ENCODE measurements at places on chromosomes 7 and 10.

- no peak for DNase-seq
Observed at GRCh38 chr7:105245398-105246114, 143.2 kb downstream of the SRPK2 start.

DNA sequence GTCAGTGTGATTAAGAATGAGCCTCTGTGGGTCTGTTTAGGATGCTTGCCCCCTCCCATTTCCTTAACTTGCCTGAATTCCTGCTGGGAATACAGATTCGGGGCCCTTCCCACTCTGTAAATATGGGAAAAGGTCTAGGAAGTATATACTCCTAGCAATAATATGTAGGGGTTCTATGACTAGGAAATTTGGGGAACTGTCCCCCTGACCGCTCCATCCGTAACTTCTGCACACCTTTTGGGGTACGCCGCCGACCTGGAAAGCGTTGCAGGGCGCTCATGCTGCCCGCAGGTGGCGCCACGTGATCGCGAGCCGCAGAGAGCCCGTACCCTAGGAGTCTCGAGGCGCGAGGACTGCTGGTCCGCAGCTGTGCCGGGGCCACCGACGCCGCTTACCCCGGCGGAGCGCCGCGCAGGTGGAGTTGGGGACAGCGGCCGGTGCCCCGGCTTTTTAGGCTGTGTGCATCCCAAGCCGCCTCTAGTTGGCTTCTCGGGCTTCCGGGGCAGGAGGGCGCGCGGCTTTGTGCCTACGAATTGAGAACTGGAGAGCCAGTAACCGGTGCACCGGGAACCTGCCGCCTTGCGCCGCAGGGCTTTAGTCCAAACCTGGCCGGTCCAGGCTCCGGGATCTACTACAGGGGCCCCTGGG, 656 bp upstream of the CNNM2 start:
- peak; percentile 53 for DNase-seq

- DNase-seq: no peak
Observed at GRCh38 chr10:17181751-17182150, 19.7 kb downstream of the TRDMT1 start.

- DNase-seq: no peak
Observed at GRCh38 chr7:41955451-41955850, 252.6 kb upstream of the INHBA start.

- no peak for DNase-seq
Observed at GRCh38 chr10:113425541-113425951, 127.3 kb upstream of the HABP2 start.

- DNase-seq: no peak
Observed at GRCh38 chr10:51892965-51893658, 193.7 kb upstream of the CSTF2T start.

DNA sequence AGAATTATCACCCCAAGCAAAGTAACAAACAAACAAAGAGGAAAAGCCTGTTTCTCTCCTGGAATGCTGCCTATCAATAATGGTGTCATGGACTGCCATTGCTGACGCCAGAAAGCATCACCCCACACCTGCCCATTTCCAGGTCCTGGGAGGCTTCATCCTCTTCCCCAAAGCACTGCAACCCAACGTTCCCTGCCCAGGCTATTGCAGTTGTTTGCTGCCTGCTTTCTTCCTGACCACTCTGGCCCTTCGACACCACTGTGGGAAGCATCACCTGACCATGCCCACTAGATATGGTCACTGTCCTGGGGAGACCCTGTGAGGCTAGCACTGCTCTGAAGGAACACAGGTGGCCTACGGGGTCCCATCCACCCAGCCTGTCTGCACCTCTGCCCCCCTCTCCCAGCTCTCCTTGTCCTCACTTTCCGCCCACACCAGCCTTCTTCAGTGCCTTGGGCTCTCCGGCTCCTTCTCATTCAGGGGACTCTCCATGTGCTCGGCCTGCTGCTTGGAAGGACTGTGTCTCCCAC, 439.6 kb downstream of the GLRX3 start:
- no peak for DNase-seq

GRCh38 chr7:158963771-158964241, 107.4 kb downstream of the DYNC2I1 start:
- DNase-seq: no peak

DNA sequence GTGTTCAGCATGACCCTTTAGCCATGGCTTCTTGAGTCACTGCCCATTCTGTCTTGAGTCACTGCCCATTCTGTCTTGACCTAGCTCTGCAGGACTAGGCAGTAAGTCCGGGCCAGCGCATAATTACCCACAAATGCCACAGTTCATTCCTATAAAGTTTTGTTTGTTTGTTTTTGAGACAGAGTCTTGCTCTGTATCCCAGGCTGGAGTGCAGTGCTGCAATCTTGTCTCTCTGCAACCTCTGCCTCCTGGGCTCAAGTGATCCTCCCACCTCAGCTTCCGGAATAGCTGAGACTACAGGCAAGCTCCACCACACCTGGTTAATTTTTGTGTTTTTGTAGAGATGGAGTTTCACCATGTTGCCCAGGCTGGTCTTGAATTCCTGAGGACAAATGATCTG, 32.7 kb upstream of the TARP start:
- no peak for DNase-seq

DNA sequence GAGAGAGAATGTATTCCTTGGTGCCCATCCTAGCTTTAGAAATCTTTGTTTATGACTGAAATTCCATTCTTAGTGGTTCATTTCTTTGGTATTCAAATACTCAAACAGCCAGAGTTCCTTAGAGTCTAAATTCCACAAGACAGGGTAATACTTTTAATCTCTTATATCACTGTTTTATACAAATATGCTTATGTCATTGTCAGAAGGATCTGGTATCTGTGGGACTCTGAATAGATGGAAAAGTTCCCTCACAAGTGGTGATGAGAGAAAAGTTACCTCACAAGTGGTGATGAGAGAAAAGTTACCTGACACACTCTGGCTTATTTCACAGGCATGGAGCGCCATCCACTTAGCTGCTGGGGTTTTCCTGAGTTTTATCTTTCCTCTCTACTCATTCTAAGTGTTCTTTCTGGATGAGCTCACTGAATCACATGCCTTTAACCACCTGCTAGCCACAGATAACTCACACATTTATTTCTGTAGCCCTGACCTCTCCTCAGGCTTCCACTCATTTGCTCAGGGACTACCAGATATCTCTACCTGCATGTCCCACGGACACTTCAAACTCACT, 784.0 kb downstream of the SUGCT start:
- no peak for DNase-seq

GRCh38 chr7:1539181-1539881, 8.8 kb downstream of the MAFK start:
- DNase-seq: no peak

DNA sequence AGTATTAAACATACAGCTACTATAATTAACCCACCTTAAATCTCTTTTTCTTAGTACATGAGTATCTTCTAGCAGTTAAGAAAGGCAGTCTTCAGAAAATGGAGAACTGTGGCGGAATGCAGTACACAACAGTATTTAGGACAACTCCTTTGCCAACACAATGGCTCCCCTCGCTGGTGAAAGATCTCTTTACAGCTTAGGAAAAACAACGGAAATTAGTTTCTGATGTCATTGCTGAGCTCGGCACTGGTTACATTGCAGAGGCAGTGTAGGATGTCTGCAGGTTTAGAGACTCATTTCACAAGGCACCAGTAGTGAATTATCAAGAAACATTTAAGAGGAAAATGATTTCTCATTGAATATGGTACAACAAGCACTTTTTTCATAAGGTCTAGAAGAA, 43.4 kb downstream of the GLRX3 start:
- DNase-seq: no peak

GRCh38 chr7:152046531-152046930, 21.1 kb downstream of the GALNT11 start:
- DNase-seq: no peak

DNA sequence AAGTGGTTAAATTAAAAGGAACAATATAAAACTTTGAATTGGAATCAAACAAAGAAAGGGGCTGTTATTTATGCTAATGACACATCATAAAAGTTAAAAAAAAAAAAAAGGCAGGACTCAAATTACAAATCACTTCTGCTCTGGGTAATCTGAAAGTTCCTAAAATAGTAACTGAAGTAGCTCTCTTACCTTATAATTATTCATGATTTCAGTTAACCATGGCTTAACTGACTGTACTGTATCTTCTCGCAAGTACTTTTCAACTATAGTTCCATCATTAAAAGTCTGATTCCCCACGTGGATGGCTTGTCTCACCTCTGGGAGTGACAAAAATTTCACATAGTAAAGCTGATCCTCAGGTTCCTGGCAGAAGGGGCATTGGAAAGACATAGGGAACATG, 82.5 kb downstream of the CPVL start:
- DNase-seq: no peak

DNA sequence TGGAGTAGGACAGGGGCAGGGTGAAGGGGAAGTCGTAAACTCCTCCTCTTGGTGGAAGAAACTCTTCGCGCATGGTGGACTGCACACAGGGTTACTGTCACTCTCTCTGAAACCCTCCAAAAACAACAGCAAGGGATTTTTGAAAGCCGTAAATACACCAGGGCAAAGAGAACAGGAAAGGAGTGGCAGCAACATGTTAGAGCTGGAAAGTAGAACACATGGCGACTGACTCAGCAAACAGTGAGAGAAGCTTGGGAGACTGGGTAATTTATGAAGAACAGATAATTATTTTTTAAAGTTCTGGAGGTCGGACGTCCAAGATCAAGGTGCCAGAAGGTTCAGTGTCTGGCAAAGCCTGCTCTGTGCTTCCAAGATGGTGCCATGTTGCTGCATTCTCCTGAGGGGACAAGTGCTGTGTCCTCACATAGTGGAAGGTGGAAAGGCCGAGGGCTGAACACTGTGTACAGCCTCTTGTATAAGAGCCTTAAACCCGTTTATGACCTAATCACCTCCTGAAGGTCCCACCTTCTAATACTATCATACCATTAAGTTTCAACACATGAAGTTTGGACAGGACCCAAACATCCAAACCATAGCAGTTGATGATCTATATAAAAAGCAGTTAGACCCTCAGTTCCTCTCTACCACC, 22.5 kb upstream of the C10orf53 start:
- no peak for DNase-seq

DNA sequence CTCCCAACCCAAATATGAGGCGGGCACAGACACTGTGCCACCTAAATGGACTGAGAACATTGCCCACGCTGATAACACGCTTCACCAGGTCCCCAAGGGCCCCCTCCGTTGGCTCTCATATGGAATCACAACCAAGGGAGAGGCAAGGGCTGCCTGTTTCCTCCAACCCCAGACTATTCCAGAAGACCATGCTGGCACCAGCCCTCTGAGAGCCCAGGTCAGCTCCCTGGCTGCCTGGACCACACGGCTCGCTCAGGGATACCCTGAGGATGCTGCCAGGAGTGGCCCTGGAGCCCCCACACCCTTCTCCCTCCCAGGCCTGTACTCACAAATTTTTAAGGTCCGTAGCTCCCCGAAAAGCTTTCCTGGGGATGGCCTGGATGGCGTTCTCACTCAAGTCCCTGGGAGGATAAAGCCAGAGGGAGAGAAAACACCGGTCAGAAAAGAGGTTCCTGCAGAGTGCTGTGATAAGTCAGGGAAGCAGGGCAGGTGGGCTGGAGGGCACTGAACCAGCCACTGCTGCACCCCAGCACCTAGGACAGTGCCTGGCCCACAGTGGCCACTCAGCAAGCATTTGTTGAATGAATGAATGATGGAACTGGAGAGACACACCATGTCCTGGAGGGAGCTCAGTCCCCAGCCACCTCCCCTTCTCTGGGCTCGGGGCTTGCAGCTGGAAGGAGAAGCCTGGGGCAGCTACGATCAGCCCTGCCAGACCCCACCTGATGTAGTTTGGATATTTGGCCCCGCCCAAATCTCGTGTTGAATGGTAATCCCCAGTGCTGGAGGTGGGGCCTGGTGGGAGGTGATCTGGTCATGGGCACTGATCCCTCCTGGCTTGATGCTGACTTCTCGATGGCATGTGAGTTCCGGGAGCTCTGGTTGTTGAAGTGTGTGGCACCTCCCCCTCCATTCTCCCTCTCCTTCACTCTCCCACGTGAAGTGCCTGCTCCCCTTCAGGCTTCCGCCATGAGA, 119.8 kb downstream of the SLIT1 start:
- DNase-seq: no peak

DNA sequence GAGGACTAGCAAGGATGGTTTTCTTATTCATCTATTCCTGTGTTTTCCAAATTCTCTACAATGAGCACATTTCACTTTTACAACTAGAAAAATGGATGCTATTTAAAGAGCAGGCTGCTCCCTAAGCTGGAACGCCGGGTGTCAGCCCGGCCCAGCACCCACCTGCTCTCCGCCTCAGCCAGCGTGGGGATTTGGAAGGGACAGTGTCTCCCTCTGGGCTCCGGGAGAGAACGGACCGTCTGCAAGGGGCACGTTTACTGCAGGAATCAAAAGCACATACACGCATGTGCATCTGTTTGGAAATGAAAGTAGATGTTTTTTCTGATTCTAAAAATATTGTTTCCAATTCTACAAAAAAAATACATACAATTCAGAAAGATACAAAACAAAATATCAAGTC, 2.3 kb upstream of the JAKMIP3 start:
- no peak for DNase-seq

GRCh38 chr10:12958546-12959110, 42.9 kb downstream of the CCDC3 start:
- DNase-seq: no peak

- no peak for DNase-seq
Observed at GRCh38 chr10:51272555-51272954, 198.3 kb downstream of the PRKG1 start.

GRCh38 chr7:129644634-129645230, 33.2 kb downstream of the NRF1 start:
- DNase-seq: no peak

DNA sequence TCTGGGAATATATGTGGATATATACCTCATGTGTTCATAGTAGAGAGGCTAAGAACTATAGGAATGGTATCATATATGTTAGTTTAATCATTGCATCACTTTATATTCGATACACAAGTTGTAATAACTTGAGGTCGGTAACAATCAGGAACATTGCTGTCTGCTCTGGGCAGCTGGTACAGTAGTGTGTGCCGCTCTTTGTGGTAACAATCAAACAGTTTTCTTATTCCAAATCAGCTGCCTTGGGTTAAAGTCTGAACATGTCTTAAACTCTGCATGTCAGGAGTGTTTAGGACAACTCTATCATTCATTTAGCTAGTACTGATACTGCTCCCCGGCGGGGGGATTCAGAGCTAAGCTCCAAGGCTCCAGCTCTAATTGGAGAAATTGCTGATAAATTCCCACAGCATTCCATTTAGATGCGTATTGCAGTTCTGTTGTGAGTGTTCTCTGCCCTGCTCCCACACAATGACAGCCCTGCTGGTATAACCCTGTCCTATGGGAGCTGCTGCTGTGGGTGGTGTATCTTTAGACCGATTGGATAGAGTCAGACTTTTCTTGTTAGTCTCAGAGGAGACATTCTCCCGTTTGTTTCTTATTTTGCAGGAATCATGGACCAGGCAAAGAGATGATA, 707.5 kb upstream of the FZD8 start:
- DNase-seq: no peak

GRCh38 chr10:129033790-129034272, 433.2 kb upstream of the MGMT start:
- DNase-seq: no peak

GRCh38 chr7:40516376-40516775, 381.6 kb downstream of the SUGCT start:
- DNase-seq: no peak

- no peak for DNase-seq
Observed at GRCh38 chr10:52491246-52491995, 177.3 kb downstream of the DKK1 start.

GRCh38 chr7:137404660-137405317, 61.3 kb upstream of the PTN start:
- DNase-seq: no peak

- DNase-seq: no peak
Observed at GRCh38 chr10:114894911-114895310, 43.1 kb upstream of the TRUB1 start.

- DNase-seq: no peak
Observed at GRCh38 chr7:72325561-72325960, 86.6 kb downstream of the CALN1 start.

GRCh38 chr7:79977481-79977880, 157.2 kb upstream of the GNAI1 start:
- DNase-seq: no peak

Measured in GM18507 (cell line).